GM23338 (cell line): ENCODE measurements at places on chromosomes 12 and 14.

DNA sequence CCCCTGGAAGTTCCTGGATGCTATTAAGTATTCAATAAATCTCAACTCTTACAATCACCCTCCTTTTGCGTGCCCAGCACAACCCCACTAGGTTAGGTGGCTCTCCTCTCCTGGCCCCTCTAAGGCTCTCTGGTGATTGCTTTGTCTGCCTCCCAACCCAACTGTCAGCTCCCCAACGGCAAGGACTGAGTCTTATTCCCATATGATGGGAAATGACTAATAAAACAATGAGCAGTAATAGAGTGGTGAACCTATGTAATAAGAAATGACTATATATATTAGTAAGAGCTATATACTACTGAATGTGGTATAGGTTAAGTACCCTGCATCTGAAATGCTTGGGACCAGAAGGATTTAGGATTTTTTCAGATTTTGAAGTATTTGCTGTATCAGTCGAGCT lies 8.1 kb downstream of the APPL2 start:
- no peak for DNase-seq

- DNase-seq, result no peak
Observed at GRCh38 chr12:128687851-128688250, 135.9 kb downstream of the SLC15A4 start.

DNA sequence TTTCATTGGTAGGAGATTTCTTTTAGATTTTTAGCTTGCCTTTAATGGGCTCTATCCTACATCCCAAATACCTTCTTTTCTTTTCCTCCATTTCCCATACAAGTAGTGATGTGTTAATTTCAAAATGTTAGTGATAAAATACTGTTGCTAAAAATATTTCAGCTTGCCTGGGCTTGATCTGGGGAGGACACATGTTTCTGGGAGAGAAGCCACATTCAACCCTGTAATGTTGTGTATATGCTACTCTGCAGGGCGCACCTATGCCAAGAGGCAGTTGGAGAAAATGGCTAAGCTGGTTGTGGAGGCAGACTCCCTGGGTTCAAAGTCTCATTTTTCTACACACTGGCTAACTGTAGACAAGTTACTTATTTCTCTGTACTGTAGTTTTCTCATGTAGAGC lies 26.3 kb downstream of the FLRT2 start:
- DNase-seq, result no peak

DNA sequence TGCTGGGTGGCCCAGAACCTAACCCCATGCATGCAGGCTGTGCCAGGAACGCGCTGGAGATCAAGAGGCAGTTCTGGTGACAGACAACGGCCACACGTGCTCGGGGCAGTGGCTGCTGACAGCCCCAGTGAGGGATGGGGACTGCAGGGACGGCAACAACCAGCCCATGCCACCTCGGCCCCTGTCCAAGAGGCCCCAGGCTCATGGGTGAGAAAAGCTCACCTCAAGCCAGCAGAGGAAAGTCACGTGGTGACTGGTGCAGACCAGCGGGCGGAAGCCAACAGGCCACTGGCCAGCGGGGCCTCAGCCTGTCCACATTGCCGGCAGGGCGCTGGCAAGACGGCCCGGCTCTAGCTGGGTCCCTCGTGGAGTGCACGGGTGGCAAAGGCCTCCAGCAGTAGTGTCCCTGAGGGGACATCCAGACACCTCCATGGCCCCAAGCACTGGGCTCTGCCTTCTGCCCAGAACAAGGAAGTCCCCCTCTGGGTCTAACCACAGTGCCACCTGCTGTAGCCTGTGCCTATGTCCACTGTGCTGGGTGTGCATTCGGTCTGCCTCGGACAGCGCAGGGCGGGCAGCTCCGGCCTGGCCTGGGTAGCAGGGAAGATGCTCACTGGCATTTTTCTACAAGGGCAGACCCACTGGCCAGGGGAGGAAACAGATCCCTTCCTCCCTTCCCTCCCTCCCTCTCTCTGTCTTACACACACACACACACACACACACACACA lies 134.1 kb downstream of the NCOR2 start:
- no peak for DNase-seq

- peak; percentile 52 for DNase-seq
Observed at GRCh38 chr12:96077081-96077480, 41.7 kb upstream of the LTA4H start.
